ENCODE measurements at places on chromosomes 16 and 17. TPM values are rescaled to one million over a fixed set of nuclear protein-coding genes. Genes with fewer than 3 reads are reported as not detected.

DNA sequence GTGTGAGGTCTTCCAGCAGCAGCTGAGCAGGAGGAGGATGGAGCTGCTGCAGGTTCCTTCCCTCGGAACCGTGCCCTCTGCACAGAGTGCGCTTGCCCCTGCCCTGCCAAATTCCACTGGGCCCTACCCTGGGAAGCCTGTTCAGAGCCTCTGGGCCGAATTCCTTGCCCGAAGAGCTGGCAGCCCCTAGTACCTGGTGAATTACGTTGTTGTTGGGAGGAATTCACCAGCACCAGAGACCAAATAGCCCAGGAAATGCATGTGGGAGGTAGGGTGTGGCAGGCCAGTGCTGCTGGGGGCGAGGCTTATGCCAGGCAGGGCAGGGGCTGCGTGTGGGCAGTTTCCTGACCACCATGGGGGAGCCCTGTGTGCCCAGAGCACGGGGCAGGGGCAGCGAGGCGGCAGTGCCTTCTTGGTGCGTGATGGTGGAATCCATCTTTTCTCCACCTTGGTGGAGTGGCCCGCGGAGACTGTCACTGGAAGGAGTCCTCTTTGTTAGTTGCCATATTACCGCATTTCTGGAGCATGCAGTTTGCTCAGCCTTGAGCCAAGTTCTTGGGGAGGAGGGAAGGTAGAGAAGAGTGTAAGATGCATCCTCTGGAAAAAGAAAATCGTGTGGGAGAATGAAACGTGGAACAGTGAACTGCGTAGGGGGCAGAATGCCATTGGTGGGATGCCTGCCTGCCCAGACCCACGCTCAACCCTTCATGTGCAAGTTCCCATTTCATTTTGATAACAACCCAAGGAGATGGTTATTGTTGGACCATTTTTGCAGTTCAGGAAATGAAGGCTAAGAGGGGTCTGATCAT, 2.3 kb downstream of the MRC2 start:
- no peak for DNase-seq

GRCh38 chr17:73430848-73431247, 119.0 kb upstream of the CDC42EP4 start:
- DNase-seq, result no peak

- no peak for DNase-seq
Observed at GRCh38 chr17:65430209-65430833, 131.1 kb downstream of the AXIN2 start.

GRCh38 chr17:76681222-76682137, 29.3 kb downstream of the MXRA7 start:
- DNase-seq, result peak; percentile 52

- no peak for DNase-seq
Observed at GRCh38 chr17:82929011-82929622, 89.3 kb upstream of the ZNF750 start.

DNA sequence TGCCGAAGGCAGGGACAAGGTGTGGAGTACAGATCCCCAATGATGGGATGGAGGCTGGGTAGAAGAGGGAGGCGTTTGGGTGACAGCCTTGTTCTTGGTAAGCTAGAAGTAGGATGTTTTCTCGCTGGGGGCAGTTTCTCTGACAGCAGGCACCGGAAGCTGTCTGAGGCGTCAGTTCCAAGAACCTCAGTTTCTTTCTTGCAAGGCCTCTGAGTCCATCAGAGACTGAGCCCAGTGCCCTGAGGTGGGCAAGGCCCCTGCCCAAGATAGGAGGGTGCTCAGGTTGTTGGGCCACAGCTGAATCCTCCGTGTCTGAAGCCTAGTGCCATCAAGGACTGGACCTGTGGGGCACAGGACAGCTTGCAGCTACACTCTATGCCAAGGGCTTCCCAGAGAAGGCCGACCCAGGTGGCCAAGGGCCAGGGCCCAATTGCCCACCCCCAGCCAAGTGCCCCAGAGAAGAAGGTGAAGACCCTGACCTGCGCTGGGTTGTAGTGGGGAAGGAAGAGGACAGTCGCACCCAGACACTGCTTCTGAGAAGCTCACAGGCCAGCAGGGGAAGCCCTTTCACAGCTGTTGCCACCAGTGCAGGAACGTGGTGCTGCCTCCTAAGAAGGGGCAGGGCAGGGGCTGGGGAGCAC, 13.1 kb downstream of the CYB5D2 start:
- DNase-seq, result no peak

DNA sequence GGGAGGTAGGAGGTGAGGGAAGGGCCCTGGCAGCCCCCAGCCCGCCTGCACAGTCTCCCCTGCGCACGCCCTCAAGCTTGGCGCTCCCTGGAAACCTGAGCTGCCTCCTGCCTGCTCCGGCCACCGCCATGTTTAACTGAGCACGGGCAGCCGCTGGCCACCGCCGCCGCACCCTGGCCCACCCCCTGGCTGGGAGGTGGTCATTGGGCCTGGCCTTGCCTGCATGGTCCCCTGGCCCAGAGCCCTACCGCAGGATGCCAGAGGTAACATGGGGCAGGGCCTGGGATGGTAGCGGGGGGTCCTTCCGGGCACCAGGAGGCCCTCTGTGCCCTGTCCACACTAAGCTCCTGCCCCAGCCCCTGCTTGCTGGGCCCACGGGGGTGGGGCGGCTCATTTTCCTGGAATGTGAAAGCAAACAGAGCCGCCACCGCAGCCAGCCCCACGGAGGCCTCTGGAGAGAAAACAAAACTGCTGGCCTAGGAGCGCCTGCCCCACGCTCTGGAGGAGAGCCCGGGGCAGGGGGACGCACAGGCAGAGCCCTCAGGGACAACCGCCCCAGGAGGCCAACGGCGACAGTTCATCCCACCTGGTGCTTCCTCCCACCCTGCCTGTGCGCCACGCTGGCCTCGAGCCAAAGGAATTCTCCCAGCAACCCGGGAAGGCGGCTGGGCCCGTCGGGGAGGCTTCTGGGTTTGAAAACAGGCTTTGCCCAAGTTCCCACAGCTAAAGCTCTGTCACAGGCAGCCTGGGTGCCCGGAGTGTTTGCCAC, 8.9 kb downstream of the NHERF2 start:
- no peak for DNase-seq

DNA sequence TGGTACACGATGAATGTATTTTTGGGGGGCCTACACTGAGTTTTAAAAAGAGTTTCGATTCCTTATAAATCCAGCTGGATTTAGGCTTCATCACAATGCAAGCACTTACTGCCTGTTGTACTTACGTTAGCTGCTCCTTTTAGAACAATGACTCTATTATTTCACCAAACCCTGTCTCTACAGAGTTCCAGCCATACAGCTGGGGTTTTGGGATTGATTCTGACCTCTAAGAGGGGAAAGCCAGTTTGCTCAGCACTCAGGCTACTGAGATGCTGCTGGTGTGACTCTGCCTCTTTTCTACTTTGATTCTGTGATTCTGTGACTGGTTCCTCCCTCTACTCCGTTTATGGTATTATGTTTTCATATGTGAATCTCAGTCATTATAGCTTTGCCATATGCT, 329.7 kb downstream of the ABCC12 start:
- no peak for DNase-seq

DNA sequence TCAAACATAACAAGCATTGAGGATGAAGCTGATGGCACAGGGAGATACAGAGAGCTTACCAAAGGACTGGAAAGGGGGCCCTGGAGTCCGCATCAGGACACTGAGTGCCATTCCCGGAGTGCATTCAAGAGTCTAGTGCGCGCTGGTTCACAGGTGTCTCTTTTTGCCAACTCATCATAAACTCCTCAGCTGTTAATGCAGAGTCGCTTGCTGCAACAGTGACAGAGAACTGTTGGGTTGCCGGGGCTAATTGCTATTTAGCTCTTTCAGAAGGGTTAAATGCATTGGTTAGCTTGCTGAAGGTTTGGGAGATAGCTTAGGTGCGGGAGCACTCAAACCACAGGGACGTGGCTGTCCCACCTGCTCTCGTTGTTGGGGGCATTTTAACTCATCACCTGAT, 1091.6 kb upstream of the EEF2KMT start:
- no peak for DNase-seq

The RMI2 gene
- 2.1 TPM for total RNA-seq

The HSD17B1 gene
- 1.2 TPM for total RNA-seq

The CA7 gene
- not detected for total RNA-seq

The DPEP1 gene
- not detected for total RNA-seq

The KIF1C gene
- 19.3 TPM for total RNA-seq

The HS3ST3B1 gene
- 13.5 TPM for total RNA-seq

All from T-helper 17 cell (primary cell).